ENCODE measurements at places on chromosomes 4 and X.

GRCh38 chr4:173801876-173802661 lies 272.0 kb upstream of the HAND2 start:
- no peak for DNase-seq

- no peak for DNase-seq
These were observed 103.6 kb downstream of the RTL3 start for GRCh38 chrX:78555401-78555980.

DNA sequence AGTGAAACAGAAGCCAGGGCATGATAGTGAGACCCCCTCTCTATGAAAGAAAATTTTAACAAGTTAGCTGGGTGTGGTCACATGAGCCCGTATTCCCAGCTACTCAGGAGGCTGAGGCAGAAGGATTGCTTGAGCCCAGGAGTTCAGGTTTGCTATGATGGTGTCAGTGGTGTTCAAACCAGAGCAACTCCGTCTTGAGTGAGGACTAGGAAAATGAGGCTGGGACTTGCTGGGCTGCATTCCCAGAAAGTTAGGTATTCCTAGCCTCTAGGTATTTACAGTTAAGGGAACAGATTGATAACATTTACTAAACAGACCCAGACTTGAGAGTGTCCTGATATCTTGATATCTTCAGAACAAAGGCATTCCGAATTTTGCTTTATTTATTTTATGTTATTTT lies 37.0 kb upstream of the NOCT start:
- no peak for DNase-seq

DNA sequence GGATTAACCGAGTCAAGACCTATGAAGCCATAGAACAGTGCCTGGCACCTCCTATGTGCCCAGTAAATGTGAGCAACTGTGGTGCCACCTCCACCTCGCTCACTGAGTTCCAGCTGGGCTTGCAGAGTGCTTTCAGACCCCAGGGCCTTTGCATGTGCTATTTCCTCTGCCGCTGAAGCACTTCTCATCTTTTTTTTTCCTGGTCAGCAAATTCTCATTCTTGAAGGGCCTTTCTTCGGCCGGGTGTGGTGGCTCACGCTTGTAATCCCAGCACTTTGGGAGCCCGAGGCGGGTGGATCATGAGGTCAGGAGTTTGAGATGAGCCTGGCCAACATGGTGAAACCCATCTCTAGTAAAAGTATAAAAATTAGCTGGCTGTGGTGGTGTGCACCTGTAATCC lies 76.5 kb downstream of the MSX1 start:
- no peak for DNase-seq

DNA sequence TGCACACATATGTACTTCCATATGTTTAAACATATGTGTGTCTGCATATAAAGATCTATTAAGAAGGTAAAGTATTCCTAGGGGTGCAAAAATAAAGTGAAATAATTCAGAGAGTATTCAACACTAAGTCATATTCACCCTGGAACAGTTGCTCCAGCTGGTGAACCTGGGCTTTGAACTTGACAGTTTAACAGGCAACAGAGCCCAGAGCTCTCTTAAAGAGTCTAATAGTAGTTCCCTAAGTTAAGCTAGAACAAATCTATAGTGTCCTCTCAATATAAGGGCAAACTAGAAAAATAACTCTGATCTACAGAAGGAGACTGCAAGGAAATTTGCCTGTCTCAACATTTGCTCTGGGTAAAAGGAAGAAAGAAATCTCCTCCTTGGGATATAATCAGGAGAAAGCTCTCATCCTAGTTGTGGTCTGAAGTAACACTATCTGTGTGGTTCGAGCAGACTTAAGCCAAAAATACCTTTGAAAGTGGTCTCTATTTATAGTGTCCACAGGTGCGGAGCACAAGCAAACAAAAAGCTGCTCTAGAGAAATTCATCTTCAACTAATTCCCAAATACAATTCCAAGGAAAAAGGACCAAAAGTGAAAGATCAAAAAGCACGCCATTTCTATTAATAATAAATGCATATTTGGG lies 29.9 kb downstream of the VEGFC start:
- no peak for DNase-seq

DNA sequence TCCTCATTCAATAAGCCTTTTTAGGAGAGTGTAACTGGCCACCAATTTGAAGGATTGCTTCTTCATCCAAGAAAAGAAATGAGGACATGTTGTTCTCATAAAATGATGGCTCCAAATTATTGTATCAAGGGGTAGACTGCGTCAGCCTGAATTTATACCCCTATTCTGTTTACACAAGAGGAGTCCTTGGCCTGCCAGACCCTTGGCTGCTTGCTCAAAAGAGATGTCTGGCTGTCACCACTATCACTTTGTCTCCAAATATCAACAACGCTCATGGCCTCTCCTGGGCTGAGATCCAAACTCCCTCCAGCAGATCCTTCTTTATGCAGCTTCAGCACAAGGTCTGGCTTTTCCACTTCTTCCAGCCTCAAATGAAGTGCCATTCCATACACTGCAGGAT lies 127.9 kb downstream of the OR13H1 start:
- no peak for DNase-seq

- no peak for DNase-seq
These were observed 7.6 kb downstream of the PLAC1 start for GRCh38 chrX:134650701-134651100.

- no peak for DNase-seq
These were observed 14.4 kb downstream of the UVSSA start for GRCh38 chr4:1361431-1361830.

DNA sequence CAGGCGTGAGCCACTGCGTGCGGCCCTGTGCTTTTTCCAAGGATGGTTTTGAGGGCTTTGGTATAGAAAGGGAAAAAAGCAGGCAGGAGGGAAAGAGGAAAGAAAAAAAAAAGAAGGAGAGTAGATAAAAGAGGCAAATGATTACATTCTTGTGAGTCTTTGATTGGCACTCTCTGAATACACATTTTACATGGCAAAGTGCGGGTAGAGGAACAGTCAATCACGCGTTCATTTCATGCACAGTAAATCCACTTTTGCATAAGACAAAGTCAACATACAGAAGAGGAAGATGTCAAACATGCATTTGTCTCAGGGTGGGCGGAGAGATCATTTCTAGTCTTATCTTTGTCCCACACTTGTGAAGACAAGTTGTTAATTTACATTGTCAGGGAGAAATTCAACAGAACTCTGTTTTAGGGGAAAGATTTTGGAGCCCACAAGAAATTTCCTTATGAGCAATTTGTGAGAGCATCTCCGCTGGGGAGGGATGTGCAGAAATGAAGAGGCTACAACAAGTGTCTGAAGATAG lies 183.2 kb downstream of the DHRSX start:
- no peak for DNase-seq

- no peak for DNase-seq
These were observed 857.4 kb downstream of the FAT4 start for GRCh38 chr4:126172126-126172525.

DNA sequence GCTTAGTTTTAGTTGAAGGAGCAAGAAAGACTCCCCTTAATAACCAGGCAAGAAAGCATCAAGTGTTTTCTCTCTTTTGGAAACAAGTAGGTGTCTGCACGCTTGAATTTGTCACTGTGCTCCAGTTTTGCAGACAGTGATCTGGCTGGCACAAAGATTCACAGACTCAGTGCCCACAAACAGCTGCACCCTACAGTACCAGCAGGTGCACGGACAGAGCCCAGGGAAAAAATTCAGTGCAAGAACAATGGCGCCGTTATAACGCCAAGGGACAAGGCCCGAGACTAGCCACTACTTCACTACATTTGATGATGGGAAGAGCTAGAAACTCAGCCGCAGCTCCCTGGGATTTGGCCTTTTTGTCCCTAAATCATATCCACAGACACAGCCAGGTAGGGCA lies 56.0 kb downstream of the ZNF827 start:
- DNase-seq = no peak

Data from CD4-positive, alpha-beta T cell (primary cell).